Cardiac muscle cell (in vitro differentiated cells and primary cell): ENCODE measurements at places on chromosomes 16 and 17. TPM values are rescaled to one million over a fixed set of nuclear protein-coding genes. Genes with fewer than 3 reads are reported as not detected.

The ABCA8 gene
- total RNA-seq = 9.1 and 10.8 TPM in 2 replicates

The FOXL1 gene
- 2.0 and 4.2 TPM in 2 replicates for total RNA-seq

The UTP4 gene
- total RNA-seq = 10.0 and 14.5 TPM in 2 replicates

The HYDIN gene
- total RNA-seq = 0.95 and 2.0 TPM in 2 replicates

The NAE1 gene
- 39.5 and 45.2 TPM in 2 replicates for total RNA-seq

The PMP22 gene
- total RNA-seq = 13.9 and 22.4 TPM in 2 replicates

The FOXN1 gene
- 0.06 and 0.18 TPM in 2 replicates for total RNA-seq

The CLEC19A gene
- not detected in 2 replicates for total RNA-seq

The CDK5R1 gene
- 1.7 and 3.5 TPM in 2 replicates for total RNA-seq

The ZNF75A gene
- 25.3 and 37.9 TPM in 2 replicates for total RNA-seq

The SDK2 gene
- 36.8 and 46.8 TPM in 2 replicates for total RNA-seq

The KRTAP2-2 gene
- total RNA-seq = not detected in 2 replicates

The KRTAP4-3 gene
- total RNA-seq = not detected in 2 replicates
